ENCODE measurements at places on chromosomes 1 and 21. TPM values are rescaled to one million over a fixed set of nuclear protein-coding genes. Genes with fewer than 3 reads are reported as not detected.

- no peak overlapping the region for H3K27ac ChIP-seq
- DNase-seq: no peak
- H3K27me3 ChIP-seq: no peaks in the 10 kb centered on the region
- H3K4me3 ChIP-seq: no peak overlapping the region
- no peaks in the 10 kb centered on the region for H3K4me1 ChIP-seq
Measured at GRCh38 chr1:193558491-193559028, 372.1 kb upstream of the B3GALT2 start.

- H3K36me3 ChIP-seq: no peaks in the 10 kb centered on the region
- H3K27me3 ChIP-seq: no peaks in the 10 kb centered on the region
- no peak overlapping the region for H3K4me3 ChIP-seq
- no peaks in the 10 kb centered on the region for H3K4me1 ChIP-seq
Measured at GRCh38 chr1:85320371-85321131, 44.1 kb upstream of the BCL10 start.

GRCh38 chr1:243727503-243728203 lies 122.4 kb downstream of the AKT3 start:
- H3K4me3 ChIP-seq: no peak overlapping the region
- no peak overlapping the region for H3K27ac ChIP-seq
- no peaks in the 10 kb centered on the region for H3K27me3 ChIP-seq
- no peaks in the 10 kb centered on the region for H3K36me3 ChIP-seq
- peak; percentile 63 for DNase-seq

- H3K27ac ChIP-seq: no peak overlapping the region
- H3K4me1 ChIP-seq: peaks cover 4% of the 10 kb centered on the region
- no peak for DNase-seq
- H3K4me3 ChIP-seq: no peak overlapping the region
Measured at GRCh38 chr1:230781594-230781993, 34.4 kb downstream of the CAPN9 start.

DNA sequence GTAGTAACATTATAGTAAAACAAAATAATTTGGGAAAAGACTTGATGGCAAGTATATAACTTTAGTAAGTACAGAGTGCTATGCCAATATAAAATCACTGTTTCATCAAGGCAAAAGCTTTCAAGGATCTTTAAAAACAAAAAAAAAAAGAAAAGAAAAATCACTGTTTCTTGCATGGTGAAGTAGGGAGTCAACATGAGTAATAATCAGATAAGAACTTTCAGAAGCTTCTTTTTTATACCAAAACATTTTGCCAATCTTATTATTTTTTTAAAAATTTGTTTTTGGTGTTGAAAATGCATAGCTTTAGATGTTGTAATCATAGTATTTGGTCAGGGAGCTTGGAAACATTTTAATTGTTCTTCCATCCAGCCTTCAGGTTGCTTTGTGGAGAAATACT lies 37.2 kb downstream of the CAMSAP2 start:
- H3K27ac ChIP-seq: no peak overlapping the region
- H3K27me3 ChIP-seq: no peaks in the 10 kb centered on the region
- peaks cover 69% of the 10 kb centered on the region for H3K36me3 ChIP-seq
- H3K4me1 ChIP-seq: peaks cover 32% of the 10 kb centered on the region

- H3K27ac ChIP-seq: no peak overlapping the region
- peaks cover 14% of the 10 kb centered on the region for H3K4me1 ChIP-seq
- H3K36me3 ChIP-seq: no peaks in the 10 kb centered on the region
Measured at GRCh38 chr21:44994695-44995342, 55.0 kb downstream of the SLX9 start.

DNA sequence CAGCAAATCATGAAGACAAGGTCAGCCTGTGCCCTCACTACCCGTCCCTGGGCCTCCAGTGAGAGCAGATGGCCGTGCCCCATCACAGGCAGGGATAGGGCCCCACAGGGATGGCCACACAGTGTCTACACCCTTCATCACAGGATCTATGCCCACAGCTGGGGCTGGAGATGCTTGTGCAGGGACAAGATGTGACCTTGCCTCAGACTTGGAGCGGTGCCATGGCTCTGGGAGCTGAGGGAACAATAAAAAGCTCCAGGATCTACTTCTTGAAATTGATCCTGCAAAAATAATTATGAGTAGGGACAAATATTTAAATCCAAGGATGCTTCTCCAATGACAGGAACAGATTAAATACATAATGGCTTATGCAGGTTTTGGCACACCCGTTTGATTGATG lies 25.4 kb upstream of the TCEA3 start:
- no peak overlapping the region for H3K27ac ChIP-seq
- H3K4me3 ChIP-seq: no peak overlapping the region
- no peaks in the 10 kb centered on the region for H3K36me3 ChIP-seq
- DNase-seq: no peak
- H3K4me1 ChIP-seq: peaks cover 10% of the 10 kb centered on the region

- no peak overlapping the region for H3K4me3 ChIP-seq
- no peak overlapping the region for H3K27ac ChIP-seq
- no peaks in the 10 kb centered on the region for H3K4me1 ChIP-seq
- no peaks in the 10 kb centered on the region for H3K27me3 ChIP-seq
- no peak for DNase-seq
- H3K36me3 ChIP-seq: no peaks in the 10 kb centered on the region
Measured at GRCh38 chr1:193415256-193415655, 228.8 kb upstream of the B3GALT2 start.

The SLC2A5 gene
- 0.22 TPM for total RNA-seq

The PTCH2 gene
- 0.04 TPM for total RNA-seq

The HMGN2 gene
- total RNA-seq: 407 TPM

The MUL1 gene
- 15.9 TPM for total RNA-seq

The NECTIN4 gene
- total RNA-seq: not detected

The NEK2 gene
- total RNA-seq: 25.9 TPM

The SLC16A4 gene
- 51.4 TPM for total RNA-seq

The PDZK1IP1 gene
- not detected for total RNA-seq
